Activated naive CD4-positive, alpha-beta T cell treated with Interleukin-2 at 50 U/mL for 16 hours (primary cell): ENCODE measurements at places on chromosomes 12 and 14.
A peak's percentile ranks its signal among the peaks of the same experiment; 100 is the strongest.

- peak; percentile 41 for DNase-seq
Observed at GRCh38 chr14:67413806-67414769, 2.1 kb upstream of the PLEK2 start.

GRCh38 chr12:132474237-132474741 is 15.7 kb upstream of the FBRSL1 start:
- peak; percentile 36 for DNase-seq

DNA sequence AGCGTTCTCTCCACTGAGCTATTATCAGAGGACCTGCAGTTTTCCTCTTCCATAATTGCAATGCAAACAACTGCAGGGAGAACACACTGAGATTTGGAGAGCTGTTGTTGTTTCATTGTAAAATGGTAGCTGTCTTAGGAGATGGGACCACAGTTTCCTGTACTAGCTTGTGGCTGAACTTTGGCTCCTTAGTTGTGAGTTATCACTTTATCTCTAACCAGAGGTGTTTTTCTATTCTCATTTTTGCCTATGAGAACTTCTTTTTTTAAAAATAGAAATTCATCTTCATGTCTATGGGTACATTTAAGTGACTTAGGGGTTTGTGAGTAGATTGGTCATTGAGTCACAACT is 216.5 kb downstream of the SLC38A4 start:
- no peak for DNase-seq

DNA sequence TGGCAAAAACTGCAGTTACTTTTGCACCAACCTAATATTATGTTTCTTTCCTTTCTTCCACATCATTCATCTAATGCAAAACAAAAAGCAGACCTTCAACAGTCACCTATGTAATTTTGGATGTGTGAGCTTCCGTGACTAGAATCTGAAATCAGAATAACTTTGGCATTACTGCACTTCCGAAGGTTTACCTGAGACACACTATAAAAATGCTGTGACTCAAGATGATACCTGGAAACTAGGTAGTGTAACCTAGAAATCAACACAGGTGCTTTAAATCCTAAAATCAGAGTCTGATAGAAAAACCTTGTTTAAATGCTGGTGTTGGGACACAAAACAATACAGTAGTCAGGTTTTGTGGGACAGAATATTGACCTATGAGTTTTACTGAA is 2.2 kb downstream of the BTBD7 start:
- no peak for DNase-seq

DNA sequence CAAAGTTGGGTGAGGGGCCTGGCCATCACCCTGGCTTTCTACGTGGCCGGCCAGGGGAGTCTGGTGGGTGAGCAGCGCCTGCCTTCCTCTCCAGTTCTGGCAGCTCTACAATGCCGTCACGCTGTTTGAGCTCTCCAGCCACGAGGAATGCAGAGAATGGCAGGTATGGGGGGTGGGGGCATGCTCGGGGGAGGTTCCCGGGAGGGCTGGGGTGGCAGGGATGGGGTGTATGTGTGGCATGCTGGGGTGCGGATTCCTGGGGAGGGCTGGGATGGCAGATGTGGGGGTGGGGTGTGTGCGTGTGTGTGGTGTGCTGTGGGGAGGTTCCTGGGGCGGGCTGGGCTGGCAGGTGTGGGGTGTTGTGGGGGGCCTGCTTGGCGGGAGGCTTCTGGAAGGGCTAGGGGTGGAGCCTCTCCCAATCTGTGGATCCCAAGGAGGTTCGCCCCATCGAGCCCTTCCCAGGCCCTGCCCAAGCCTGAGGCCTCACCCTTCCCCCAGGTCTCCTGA is 18.5 kb downstream of the RHOF start:
- DNase-seq, result no peak

DNA sequence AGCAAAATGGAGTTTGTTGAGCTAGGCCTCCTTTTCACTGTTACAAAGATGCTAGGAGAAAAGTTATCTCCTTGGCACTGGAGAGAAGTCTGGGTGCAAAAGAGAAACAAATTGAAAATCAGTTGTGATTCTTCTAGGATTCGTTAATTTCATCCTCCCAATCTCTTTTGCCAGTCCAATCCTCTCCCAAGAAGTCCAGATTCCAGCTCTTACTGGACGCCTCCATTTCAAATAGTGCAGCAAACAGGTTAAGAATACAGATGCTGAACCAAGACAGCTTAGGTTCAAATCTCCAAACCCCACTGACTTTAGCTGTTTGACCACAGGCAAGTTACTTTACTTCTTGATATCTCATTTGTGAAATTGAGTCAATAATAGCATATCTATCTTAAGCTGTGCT is 34.0 kb upstream of the CAPRIN2 start:
- no peak for DNase-seq

- DNase-seq, result no peak
Observed at GRCh38 chr14:99377951-99378350, 102.7 kb downstream of the SETD3 start.

DNA sequence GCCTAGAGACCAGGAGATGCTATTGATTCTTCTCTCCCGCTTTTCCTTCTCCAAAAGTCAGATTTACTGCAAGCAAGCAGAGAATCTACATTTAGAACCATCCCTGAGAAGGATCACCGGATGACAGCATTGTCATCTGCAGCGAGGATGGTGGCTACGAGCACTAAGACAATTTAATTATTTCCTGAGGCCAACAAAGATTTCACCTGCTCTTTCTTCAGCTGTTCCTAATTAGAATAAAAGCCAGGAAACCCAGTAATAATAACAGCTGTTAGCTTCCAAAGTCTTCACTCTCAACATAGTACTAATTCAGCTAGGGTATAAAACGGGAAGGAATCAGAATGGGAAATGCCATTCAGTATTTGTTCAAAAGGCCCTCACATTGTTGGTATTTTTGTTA is 53.3 kb downstream of the TMTC1 start:
- DNase-seq, result no peak

DNA sequence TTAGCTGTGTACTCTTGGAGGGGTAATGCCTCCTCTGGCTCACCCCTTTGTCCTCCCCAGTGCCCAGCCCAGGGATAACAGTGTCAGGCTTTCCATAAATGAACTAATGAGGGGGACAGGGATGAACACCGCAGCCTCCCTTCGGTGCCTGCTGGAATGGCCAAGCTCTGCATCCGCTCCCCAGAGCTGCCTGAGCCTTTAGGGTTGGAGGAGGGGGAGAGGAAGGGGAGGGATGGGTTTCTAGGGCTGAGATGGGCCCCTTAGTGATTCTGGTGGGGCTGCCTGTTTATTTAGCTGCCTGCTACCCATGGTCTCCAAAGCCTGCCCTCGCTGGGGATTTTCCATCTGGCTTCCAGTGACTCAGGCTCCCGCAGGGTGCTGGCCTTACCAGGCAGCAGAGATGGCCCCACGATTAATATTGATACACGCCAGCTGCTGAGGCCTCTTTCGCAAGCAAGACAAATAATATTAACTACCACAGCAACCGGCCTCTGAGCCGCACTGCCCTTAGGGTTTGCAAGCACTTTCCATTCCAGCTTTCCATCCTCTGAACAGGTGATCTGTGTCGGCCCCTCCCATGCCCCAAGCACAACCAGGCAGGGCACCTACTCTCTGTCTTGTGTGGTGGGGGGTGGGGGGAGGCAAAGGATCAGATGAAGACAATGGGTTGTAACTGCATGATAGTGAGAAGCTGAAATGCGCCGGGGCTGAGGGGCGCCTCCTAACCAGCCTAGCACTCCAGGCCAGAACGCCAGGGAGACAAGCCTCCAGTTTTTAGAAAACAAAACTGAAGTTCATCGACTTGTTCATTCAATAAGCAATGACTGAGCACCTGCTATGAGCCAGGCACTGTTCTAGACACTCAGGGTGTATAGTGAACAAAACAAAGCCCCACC is 56.7 kb downstream of the C14orf132 start:
- no peak for DNase-seq

DNA sequence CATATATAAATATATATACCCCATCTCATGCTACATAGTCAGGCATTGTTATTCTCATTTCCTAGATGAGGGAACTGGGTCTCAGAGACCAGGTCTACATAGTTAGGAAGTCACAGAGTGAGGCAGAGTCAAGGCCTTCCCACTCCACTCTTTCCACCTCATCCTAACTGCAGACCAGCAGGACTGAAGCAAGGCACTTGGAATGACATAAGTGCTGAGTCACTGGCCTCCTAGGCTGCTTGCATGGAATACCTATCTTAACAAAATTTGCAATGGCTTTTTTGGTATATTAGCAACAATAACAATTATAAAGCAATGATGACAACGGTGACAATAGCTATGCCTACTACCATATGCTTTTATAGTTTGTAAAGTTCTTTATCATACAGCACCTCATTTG is 5.4 kb upstream of the ANO4 start:
- DNase-seq, result no peak

DNA sequence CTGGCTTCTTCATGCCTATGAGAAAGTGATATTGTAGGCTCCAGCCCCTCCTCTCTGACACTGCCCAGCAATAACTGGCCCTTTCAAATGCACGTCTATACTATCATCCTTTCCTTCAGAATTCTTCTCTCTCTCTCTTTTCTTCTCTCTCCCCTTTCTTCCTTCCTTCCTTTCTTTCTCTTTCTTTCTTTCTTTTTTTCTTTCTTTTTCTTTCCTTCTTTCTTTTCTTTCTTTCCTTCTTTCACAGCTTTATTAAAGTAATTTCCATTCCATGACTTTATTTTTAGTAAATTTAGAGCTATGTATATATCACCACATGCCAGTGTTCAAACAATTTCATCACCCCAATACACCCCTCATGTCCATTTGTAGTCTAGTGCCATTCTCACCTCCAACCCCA is 302.1 kb downstream of the RPAP3 start:
- DNase-seq, result no peak

GRCh38 chr12:113643177-113643974 is 171.7 kb upstream of the LHX5 start:
- no peak for DNase-seq

- DNase-seq, result no peak
Observed at GRCh38 chr12:46921048-46921763, 95.4 kb upstream of the SLC38A4 start.

DNA sequence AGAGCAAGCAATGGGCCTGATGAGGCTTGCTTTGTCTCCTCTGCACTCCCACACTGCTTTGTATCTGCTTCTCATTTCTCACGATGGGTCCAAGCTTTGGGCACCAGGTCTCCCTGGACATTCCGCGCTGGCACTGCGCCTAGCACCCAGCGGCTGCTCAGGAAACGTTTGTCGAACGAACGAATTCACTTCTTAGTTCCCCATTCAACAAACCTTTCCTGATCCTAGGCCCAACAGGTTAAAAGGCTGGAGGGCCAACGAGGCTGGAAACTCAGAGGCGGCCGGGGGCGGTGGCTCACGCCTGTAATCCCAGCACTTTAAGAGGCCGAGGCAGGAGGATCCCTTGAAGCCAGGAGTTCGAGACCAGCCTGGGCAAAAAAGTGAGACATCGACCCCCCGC is 1.0 kb upstream of the GLRX5 start:
- DNase-seq, result no peak

DNA sequence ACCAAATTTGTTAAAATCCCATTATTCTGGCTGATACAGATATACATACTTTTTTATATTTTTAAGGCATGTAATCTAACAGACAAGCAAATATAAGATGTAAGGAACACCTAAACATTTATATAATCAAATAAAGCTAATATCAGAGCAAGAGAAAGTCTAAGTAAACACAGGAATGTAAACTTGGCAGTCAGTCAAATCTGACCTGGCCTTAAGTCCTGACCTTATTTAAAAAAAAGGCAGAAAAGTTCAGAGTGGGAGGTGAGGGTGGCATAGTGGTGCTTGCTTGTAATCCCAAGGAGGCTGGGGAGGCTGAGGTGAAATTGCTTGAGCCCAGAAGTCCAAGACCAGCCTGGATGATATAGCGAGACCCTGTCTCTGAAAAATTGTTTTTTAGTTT is 152.6 kb downstream of the DERA start:
- DNase-seq, result no peak

DNA sequence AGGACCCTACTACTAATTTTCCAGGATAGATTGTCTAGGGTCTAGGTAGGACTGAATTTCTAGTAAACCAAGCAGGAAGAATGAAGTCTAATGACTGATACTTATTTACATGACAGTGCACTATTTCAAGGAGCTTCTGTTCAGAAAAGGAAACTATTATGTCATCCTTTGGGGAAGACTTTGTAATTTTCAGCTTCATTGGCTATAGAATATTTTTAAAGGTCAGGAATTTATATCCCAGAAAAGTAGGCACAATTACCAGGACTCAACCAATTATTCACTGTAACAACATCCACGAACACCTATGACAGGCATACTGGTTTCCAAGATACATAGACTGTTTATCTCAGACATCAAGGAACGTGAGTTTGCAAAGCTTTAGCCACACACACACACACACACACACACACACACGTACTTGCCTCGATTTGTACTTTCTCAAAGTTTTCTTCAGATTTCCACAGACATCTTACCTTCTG is 23.2 kb downstream of the OR6S1 start:
- DNase-seq, result no peak

GRCh38 chr12:129854591-129854990 is 49.2 kb downstream of the TMEM132D start:
- DNase-seq, result no peak

DNA sequence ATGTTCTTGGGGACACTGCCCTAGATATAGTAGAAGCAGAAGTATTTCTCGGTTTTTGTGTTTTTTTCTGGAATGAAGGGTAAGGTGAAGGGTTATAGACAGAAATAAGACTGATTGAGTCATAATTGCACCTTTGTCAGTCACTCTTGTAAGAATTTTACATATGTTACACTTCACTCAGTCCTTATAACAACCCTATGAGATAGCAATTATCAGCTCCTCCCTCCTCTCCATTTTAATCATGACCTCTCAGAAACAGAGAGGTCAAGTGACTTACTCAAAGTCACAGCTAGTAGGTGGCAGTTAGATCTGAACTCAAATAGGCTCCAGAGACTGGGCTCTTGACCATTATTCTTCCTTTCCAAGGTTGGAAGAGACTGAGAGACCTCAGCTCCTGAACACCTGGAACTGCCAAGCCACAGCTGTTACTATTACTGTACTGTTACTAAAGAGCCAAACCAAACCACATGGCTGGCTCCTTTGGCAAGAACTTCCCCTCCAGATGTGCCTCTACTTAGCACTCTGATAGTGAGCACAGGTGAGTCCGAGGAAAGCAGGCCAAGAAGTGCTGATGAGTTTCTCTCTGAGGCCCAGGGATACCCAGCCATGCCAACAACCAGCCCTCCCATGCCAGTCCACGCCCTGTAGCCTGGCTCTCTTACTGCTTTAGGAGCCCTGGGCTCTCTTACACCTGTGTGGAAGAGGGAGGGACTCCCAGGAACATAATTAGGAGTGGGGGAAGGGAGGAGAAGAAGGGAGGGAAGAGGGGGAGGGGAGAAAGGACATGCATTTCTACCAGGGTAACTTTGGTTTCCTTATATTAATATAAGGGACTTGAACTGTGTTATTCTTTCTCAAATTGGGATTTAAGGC is 121.3 kb downstream of the CRADD start:
- DNase-seq, result no peak

GRCh38 chr14:63362389-63362819 is 43.7 kb upstream of the GPHB5 start:
- DNase-seq, result no peak

DNA sequence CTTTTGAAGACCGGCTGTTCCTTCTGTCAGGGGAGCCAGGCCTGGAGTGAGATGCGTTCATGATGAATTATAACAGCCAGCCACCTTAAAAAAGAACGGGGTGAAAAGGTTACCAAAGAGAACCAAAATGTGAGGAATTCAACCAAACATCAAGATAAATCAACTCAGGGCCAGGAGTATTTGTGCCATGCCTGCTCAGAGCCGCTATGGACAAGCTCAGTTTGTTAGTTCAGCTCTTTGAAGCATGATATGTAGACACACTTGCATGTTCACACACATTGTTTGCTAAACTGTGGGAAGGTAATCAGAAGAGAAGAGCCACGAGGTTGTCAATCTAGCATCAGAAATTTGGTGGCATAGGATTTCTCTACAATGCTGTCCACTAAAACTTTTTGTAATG is 367.4 kb upstream of the TBX3 start:
- no peak for DNase-seq
